ENCODE measurements at places on chromosomes 4 and X. TPM values are rescaled to one million over a fixed set of nuclear protein-coding genes. Genes with fewer than 3 reads are reported as not detected.

- no peaks in the 10 kb centered on the region for H3K36me3 ChIP-seq
- H3K4me1 ChIP-seq = peaks cover 34% of the 10 kb centered on the region
Measured at GRCh38 chr4:173174594-173175012, 6.0 kb downstream of the GALNT7 start.

FGFR3 gene
- not detected for total RNA-seq

- no peak for DNase-seq
- H3K27ac ChIP-seq = no peak overlapping the region
- no peaks in the 10 kb centered on the region for H3K27me3 ChIP-seq
- H3K4me1 ChIP-seq = peaks cover 13% of the 10 kb centered on the region
- no peaks in the 10 kb centered on the region for H3K36me3 ChIP-seq
- no peak overlapping the region for H3K4me3 ChIP-seq
Measured at GRCh38 chrX:110012818-110013485, 10.0 kb downstream of the TMEM164 start.

DNA sequence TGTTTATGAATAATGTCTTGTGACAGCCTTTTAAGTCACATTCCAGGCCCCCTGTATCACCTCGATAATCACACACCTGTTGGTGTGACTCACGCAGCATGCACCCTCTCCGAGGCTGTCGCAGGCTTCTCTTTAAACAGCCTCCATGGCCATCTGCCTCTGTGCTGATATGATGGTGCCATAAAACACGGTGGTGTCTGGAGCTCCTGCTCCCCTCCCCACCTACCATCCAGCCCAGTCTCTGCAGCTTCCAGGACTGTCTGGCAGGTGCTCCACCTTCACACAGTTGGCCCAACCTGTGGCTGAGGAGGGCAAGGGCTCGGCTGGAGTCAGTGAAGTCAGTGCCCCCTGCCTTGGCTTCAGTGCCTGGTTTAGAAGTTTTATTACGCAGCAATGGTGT, 173.8 kb upstream of the RPL34 start:
- no peak overlapping the region for H3K4me3 ChIP-seq
- H3K27ac ChIP-seq = no peak overlapping the region
- H3K27me3 ChIP-seq = peaks cover 19% of the 10 kb centered on the region
- no peaks in the 10 kb centered on the region for H3K4me1 ChIP-seq
- DNase-seq = no peak
- no peaks in the 10 kb centered on the region for H3K36me3 ChIP-seq

DNA sequence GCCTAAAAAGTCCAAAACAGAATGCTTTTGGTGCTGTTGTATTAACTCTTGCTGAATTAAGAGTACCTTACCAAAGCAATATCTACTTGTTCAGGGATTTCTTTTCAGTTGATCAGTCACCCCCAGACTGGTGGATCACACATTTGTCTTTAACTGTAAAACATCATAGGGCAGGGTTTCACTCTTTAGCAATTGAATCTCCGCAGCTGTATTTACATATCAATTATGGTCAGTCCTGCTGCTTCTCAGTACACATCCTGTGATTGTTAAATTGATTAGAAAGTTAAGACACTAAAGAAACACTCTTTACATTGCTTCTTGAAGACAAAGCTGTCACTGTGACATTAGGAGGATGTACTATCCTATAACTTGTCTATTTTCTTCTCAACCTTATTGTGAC, 277.1 kb upstream of the ADGRL3 start:
- no peak for DNase-seq
- H3K27ac ChIP-seq = no peak overlapping the region
- H3K4me3 ChIP-seq = no peak overlapping the region
- H3K27me3 ChIP-seq = no peaks in the 10 kb centered on the region

GRCh38 chr4:87679449-87680169, 29.5 kb downstream of the DMP1 start:
- H3K4me3 ChIP-seq = no peak overlapping the region
- H3K36me3 ChIP-seq = no peaks in the 10 kb centered on the region
- H3K27ac ChIP-seq = no peak overlapping the region
- H3K4me1 ChIP-seq = no peaks in the 10 kb centered on the region

- no peak overlapping the region for H3K4me3 ChIP-seq
- H3K27ac ChIP-seq = no peak overlapping the region
- no peaks in the 10 kb centered on the region for H3K27me3 ChIP-seq
- H3K36me3 ChIP-seq = no peaks in the 10 kb centered on the region
- H3K4me1 ChIP-seq = no peaks in the 10 kb centered on the region
Measured at GRCh38 chr4:28232376-28232775, 1371.7 kb downstream of the STIM2 start.

DNA sequence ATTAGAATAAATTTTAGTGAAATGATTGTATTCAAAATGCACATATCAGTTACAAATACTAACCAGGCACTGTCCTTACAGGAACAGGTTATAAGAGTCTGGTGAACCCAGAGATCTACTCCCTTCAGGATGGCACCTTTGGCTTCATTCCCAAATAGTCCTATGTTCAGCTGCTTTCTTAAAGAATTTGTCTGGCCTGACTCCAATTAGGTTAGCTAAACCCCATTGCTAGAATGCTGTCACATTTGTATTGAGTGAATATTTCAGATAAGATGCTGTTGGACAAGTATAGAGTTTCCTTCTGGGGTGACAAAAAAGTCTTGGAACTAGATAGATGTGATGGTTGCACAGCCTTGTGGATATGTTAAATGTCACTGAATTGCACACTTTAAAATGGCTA, 69.4 kb downstream of the EFHC2 start:
- DNase-seq = no peak
- H3K27ac ChIP-seq = no peak overlapping the region
- peaks cover 5% of the 10 kb centered on the region for H3K4me1 ChIP-seq
- no peak overlapping the region for H3K4me3 ChIP-seq
- H3K36me3 ChIP-seq = no peaks in the 10 kb centered on the region
- H3K27me3 ChIP-seq = peaks cover 7% of the 10 kb centered on the region

DNA sequence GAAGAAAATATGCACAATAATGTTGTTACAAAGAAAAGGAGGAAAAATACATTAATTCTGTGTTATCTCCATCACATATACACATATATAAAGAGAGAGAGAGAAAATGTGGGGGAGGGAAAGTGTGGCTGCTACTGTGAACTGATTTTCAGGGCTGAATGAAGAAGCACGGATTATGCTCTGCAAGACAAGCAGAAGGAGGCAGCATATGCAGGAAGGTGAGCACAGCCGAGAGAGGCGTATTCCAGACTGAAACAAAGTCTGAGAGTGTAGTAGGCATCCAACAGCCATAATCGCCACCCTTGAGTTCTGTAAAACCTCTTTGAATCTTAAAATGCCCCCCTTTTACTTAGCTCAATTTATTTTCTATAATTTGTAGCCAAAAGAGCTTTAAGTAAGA, 1081.8 kb upstream of the GRID2 start:
- no peak overlapping the region for H3K27ac ChIP-seq
- H3K36me3 ChIP-seq = peaks cover 4% of the 10 kb centered on the region
- no peak overlapping the region for H3K4me3 ChIP-seq
- no peaks in the 10 kb centered on the region for H3K27me3 ChIP-seq

KLHL13 gene
- 0.86 TPM for total RNA-seq

LARP7 gene
- total RNA-seq = 40.5 TPM

TMEM47 gene
- not detected for total RNA-seq

DNA sequence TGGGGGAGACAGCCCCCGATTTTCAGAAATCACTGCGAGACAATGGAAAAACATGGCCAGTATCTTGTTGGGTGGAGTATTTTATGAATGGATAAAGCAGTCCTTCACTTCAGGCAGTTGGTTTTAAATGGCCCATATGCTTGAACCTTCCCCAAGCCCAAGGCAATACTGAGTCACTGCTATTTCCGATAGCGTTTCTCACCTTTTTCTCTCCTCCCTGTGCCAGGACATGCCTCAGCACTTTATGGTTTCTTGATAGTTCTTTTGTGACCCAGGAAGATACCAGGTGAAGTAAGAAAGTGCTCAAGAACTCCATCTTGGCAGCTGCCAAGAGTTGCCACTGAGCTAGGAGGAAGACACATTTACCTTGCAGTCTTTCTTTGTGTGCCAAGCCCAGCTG, 26.8 kb upstream of the ESX1 start:
- no peak for DNase-seq
- no peaks in the 10 kb centered on the region for H3K4me1 ChIP-seq
- H3K27me3 ChIP-seq = peaks cover 26% of the 10 kb centered on the region
- no peaks in the 10 kb centered on the region for H3K36me3 ChIP-seq
- H3K27ac ChIP-seq = no peak overlapping the region
- H3K4me3 ChIP-seq = no peak overlapping the region

GRCh38 chr4:16159286-16159685, 67.0 kb downstream of the TAPT1 start:
- H3K27ac ChIP-seq = no peak overlapping the region
- H3K36me3 ChIP-seq = peaks cover 5% of the 10 kb centered on the region
- no peak for DNase-seq
- peaks cover 6% of the 10 kb centered on the region for H3K4me1 ChIP-seq
- no peak overlapping the region for H3K4me3 ChIP-seq

- no peaks in the 10 kb centered on the region for H3K36me3 ChIP-seq
- peak overlapping the region; percentile 93 for H3K4me3 ChIP-seq
- H3K27me3 ChIP-seq = no peaks in the 10 kb centered on the region
- no peak for DNase-seq
Measured at GRCh38 chrX:132488180-132488705, 595 bp downstream of the MBNL3 start.

DNA sequence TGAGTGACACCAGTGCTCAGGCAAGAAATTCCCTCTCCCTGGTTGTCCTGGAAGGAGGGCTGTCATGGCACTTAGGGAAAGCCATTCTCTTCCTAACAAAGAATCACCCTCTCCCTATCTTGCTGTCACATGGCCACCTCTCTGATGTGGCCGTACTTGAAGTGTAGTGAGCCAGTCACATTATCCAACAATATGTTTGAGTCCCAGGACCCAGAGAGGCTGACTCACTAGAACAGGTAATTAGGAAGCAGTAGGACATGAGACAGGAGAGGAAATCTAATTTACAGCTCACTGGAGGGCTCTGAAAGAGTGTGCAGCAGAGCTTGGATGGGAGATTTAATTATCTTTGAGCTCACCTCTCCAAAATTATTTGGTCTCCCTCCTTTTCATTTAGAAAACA, 299.1 kb downstream of the ARHGAP24 start:
- no peak overlapping the region for H3K4me3 ChIP-seq
- H3K27me3 ChIP-seq = no peaks in the 10 kb centered on the region
- no peaks in the 10 kb centered on the region for H3K36me3 ChIP-seq
- H3K27ac ChIP-seq = no peak overlapping the region

SOD3 gene
- not detected for total RNA-seq

SPATA18 gene
- not detected for total RNA-seq

MORC4 gene
- total RNA-seq = 4.6 TPM

DNA sequence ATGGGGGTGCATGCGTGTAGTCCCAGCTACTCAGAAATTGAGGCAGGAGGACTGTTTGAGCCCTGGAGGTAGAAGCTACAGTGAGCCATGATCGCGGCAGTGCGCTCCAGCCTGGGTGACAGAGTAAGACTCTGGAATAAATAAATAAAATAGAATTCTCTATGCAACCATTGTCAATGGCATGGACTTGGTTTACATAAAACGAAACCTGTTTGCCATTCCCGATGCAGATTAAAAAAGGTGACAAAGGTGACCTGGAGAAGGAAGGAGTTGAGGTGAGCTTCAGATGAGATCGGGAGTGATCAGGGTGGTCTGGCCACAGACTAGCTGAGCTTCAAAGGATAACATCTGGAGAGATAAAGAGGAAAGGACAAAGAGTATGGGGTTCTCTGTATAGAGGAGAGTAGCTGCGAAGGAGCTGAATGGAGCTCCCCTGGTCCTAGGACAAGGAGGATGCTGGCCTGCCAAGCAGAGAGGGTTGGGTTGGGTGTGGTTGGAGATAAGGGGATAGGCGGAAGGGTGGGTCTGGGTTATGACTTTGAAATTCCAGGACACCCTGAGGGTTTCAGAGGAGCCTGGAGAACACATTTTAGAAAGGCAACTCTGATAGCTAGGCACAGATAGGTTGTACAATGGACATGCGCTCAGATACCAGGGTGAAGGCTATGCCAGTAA, 98.6 kb downstream of the RBM47 start:
- H3K36me3 ChIP-seq = no peaks in the 10 kb centered on the region
- DNase-seq = no peak
- H3K4me1 ChIP-seq = no peaks in the 10 kb centered on the region
- H3K27me3 ChIP-seq = peaks cover 2% of the 10 kb centered on the region

IQCM gene
- total RNA-seq = not detected

- no peaks in the 10 kb centered on the region for H3K36me3 ChIP-seq
- no peak for DNase-seq
- H3K27me3 ChIP-seq = no peaks in the 10 kb centered on the region
- no peak overlapping the region for H3K27ac ChIP-seq
- no peak overlapping the region for H3K4me3 ChIP-seq
Measured at GRCh38 chr4:117549524-117549923, 464.1 kb upstream of the TRAM1L1 start.

DNA sequence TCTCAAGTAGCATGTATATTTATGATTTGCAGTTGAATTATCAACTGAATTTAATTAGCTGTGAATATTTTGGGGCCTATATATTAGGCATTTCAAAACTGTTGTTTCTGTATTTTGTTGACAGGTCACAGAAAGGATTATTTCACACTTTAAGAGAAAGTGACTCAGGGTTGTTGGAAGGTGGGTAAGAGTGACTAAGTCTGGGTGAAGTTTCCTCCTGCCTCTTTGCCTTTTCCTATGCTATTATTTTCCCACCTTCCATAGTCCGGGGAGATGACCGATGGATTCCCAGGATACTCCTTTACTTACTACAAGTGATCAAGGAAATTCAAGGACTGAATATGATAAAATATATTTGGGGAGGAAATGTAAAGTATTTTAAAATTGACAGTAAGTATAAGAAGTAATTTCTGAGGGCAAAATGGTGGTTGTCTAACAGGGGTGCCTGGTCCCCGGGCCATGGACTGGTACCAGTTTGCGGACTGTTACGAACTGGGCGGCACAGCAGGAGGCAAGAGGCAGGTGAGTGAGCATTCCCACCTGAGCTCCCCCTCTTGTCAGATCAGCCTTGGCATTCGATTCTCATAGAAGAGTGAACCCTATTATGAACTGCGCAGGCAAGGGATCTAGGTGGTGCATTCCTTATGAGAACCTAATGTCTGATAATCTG, 175.5 kb upstream of the GPRIN3 start:
- no peak overlapping the region for H3K27ac ChIP-seq
- no peaks in the 10 kb centered on the region for H3K27me3 ChIP-seq
- H3K4me1 ChIP-seq = no peaks in the 10 kb centered on the region
- H3K36me3 ChIP-seq = peaks cover 5% of the 10 kb centered on the region
- H3K4me3 ChIP-seq = no peak overlapping the region
- DNase-seq = no peak

DNA sequence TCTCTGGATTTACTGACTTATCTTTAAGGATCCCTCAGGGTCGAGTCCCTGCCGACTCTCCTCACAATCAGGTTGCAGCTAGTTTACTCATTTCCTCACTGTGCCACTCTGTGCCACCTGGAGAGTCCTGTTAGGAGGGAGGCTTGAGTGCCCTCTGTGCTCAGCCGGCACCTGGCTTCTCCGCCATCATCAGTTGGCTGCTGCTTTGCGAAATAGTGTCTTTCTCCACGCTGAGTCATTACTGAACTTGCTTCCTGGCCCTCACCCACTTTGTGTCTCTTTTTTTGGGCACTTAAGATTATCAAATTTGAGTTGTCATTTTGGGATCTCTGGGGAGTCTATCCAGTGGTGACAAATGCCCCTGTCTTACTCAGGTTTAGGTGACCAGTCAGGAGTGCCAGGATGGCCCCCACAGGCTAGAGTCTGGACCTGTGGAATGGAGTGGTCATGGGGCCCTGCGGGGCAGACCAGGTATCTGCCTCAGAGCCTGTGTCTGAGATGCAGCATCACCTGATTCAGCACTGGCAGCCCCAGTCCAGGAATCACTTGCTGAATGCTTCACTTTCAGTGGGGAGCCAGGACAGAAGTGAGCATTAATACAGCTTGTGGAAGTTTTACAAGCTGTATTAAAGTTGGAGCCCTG, 37.7 kb downstream of the JADE1 start:
- peaks cover 32% of the 10 kb centered on the region for H3K4me1 ChIP-seq
- H3K4me3 ChIP-seq = peak overlapping the region; percentile 26
- no peaks in the 10 kb centered on the region for H3K27me3 ChIP-seq
